Stimulated activated CD8-positive, alpha-beta memory T cell treated with anti-CD3 and anti-CD28 coated beads, Interleukin-7, amount 100 ng/mL, for 24 hours (primary cell): ENCODE measurements at places on chromosomes 2 and 18.
A peak's percentile ranks its signal among the peaks of the same experiment; 100 is the strongest.

- no peak for DNase-seq
Measured at GRCh38 chr2:238286551-238286950, 1.9 kb downstream of the PER2 start.

- DNase-seq = no peak
Measured at GRCh38 chr18:11739893-11740292, 50.8 kb downstream of the GNAL start.

DNA sequence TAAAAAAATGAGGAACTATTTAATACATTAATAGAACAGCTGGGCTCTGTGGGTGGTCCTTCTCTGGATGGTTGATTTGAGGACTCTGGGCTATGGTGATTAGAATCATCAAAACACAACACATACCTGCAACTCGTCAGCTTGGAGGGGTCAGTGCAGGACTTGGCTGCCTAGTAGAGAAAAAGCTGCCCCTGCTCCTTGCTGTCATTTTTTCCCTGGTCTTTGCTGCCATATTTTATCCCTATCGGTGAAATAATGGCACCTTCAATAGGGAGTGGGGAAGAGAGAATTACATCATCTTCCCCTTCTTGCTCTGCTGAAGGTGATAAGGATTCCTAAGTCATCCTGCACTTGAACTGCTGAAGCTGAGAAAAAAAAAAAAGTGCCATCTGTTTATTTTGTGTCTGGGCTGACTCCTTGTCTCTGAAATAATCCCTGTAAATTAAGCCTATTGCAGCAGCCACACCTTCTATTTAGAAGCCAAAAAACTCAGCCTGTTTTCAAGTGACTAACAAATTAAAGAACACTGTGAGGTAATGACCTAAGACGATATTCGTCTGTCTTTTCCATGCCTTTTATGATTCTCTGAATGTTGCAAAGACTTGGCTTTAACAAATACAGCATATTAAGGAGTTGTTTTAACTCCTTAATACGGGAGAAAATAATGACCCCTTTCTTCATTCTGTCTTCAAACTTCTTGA lies 89.3 kb downstream of the ACVR1 start:
- DNase-seq = no peak

DNA sequence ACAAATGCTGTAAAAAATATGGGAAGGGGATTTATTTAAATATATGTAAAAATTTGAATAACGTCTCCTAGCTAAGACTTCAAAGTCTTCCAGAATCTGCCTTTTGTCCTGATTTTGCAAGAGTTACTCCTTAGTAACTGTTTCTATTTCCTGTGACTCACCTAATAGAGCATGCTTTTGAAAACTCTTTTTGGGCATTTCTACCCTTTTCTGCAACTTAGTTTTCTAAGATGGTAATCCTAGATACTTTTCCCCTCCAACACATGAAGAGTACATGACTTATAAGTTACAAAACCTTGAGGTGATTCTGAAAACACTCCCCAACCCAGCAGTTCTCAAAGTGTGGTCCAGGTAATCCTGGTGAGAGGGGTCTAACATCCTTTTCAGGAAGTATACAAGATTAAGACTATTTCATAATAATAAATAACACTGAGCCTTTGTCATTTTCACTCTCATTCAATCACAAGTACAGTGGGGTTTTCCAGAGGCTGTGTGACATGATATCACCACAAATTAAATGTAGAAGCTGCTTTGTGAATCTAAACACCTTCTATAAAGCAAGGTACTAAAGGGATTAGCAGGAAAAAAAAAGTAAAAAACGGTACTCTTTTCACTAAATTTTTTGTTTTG lies 31.9 kb downstream of the PPP4R3B start:
- no peak for DNase-seq

DNA sequence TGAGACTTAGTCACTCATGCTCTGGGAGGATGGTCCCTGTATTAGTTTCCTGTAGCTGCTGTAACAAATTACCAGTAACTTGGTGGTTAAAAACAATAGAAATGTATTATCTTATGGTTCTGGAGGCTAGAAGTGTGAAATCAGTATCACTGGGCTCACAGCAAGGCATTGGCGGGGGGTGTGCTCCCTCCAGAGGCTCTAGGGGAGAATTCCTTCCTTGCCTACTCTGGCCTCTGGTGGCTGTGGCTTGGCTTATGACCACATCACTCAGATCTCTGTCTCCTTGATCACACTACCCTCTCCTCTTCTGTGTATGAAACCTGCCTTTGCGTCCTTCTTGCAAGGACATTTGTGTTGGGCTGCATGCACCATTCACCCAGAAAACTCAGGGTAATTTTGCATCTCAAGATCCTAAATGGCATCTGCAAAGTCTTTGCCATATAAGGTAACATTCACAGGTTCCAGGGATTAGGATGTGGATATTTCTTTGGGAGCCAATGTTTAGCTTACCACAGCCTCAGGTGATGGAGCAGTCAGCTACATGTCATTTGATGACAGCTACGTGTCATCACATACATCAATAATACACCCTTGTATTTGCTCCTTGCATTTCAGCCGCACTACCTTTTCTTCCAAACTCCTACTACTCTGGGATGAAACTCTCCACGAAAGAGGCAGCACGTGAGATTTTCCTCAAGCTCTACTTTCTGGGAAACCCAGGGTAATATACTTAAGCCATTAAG lies 49.6 kb upstream of the POU3F3 start:
- DNase-seq = no peak

- no peak for DNase-seq
Measured at GRCh38 chr2:79892123-79892522, 379.3 kb downstream of the CTNNA2 start.

GRCh38 chr2:48140586-48140985 lies 234.3 kb upstream of the FBXO11 start:
- no peak for DNase-seq

DNA sequence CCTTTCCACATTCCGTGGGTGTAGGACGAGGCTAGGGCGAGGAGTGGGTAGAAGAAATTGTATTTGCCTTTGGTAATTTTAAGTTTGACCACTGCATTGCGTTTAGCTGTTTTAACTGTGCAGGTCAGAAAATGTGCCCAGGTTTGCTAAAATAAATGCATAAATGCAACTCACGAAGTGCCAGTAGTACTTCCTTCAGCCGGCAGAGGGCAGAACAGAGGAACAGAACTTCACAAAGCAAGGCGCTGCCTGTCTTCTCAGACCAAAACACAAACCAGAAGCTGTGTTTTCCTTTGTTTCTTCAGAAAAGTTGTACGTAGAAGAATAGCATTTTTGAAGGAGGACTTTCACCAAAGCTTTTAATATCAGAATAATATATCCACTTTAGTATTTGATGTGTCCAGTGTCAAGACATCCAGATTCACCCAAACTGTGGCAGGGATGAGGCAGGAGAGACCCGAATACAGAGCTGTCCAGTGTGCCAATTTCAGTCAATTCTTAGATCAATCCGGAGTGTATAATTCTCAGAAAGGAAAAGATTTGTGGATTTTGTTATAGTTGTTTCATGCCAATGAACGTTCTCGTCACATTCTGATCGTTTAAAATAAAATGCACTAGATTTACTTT lies 348.6 kb downstream of the DLGAP1 start:
- DNase-seq = peak; percentile 53
